ENCODE measurements at places on chromosomes 6 and 20.

- DNase-seq: peak; percentile 19
Measured at GRCh38 chr6:100175814-100176310, 181.8 kb upstream of the MCHR2 start.

DNA sequence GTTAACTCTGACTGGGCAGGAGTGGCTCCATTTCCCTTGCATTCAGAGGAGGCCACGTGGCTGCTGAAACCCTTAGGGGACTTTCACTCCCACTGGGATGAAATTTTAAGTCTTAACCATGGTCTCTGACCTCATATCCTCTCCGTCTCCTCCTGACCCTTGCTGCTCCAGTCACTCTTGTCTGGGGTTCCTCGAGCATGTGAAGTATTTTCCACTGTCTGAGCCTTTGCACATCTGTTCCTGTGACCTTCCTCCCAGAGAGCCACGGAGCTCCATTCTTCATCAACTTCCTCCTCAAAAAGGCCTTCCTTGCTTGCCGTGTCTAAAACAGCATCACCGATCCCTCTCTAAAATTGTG is 153.0 kb upstream of the UST start:
- no peak for DNase-seq

DNA sequence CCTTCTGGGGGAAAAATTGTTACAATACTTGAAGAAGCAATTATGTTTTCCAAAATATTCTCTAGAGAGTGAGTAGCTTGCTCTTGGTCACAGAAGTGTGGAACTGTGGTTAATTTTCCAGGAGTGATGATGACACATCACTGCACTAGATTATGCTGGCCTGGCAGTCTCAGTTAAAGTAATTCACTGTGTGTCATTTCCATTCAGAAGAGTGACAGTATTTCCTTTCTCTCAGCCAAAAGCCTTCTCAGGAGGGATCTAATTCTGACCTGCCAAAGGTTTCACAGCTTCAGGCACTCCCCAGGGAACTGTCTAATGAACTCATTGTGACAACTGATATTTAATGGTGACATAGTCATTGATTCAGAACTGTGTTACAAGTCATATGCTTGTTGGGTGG is 517.5 kb downstream of the TBC1D32 start:
- no peak for DNase-seq

DNA sequence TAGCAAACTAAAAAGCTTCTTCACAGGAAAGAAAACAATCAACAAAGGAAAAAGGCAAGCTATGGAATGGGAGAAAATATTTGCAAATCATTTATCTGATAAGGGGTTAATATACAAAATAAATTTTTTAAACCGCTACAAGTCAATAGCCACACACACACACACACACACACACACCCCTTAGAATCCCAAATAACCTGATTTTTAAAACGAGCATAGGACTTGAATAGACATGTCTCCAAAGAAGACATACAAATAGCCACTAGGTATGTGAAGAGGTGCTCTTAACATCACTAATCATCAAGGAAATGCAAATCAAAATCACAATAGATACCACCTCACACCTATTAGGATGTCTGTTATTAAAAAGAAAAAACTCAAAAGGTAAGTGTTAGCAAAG is 187.7 kb downstream of the TRIM27 start:
- no peak for DNase-seq

DNA sequence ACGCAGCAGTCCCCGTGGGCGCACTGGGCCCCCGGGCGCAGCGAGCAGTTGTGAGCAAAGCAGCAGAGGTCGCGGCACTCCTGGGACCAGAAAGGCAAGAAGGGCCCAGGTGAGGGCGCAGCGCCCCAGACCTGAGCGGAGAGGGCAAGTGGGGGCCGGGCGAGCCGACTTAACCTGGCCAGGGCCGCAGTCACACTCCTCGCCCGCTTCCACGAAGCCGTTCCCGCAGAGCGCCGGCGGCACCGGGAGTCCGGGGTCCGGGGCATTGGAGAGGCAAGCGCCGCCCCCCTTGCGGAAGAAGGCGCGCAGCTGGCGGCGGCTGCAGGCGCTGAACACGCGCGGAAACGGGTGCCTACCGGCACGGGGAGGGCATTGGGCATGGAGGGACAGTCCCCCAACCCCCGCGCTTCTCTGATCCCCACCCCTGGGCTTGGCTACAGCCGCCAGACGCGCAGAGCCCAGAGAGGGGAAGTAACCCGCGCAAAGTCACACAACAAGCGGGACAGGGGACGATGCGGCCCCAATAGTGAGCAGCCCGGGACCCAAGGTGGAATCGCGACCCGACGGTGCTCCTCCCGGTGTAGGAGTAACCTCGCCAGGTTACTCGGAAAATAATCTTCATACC is 9.2 kb downstream of the ADAM33 start:
- DNase-seq: no peak

GRCh38 chr6:31132806-31133205 is 6.1 kb downstream of the PSORS1C2 start:
- no peak for DNase-seq

- no peak for DNase-seq
Measured at GRCh38 chr6:104357928-104358327, 501.8 kb downstream of the HACE1 start.

- no peak for DNase-seq
Measured at GRCh38 chr6:4091941-4092340, 13.0 kb upstream of the FAM217A start.

DNA sequence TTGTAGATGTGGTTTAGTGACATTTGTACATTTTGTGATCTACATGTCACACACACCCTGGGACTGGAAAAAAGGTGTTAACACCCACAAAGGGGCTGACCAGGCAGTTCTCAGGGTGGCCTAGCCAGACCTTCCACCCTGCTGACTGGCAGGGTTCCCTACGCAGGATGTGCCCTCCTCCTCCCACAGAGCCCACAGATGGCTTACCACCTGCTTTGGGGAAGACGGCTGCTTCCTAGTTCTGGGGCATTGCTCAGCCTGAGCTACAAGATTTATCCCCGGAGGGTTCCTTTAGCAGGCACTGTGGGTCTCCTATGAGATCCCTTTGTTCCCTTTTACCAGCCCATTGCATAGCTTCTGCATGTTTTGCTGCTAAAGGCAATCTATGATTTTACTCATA is 35.1 kb downstream of the SNAP25 start:
- DNase-seq: no peak

DNA sequence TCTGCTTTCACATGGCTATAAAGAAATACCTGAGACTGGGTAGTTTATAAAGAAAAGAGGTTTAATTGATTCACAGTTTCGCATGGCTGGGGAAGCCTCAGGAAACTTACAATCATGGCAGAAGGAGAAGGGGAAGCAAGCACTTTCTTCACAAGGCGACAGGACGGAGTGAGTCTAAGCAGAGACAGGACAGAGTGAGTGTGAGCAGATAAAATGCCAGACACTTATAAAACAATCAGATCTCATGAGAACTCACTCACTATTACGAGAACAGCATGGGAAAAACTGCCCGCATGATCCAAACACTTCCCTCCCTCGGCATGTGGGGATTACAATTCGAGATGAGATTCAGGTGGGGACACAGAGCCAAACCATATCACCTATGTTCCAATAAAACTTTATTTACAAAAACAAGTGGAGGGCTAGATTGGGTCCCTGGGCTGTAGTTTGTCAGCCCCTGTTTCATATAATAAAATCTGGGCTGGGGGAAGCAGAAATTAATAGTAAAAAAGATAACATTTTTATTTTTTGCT is 37.1 kb upstream of the CTAGE9 start:
- no peak for DNase-seq

DNA sequence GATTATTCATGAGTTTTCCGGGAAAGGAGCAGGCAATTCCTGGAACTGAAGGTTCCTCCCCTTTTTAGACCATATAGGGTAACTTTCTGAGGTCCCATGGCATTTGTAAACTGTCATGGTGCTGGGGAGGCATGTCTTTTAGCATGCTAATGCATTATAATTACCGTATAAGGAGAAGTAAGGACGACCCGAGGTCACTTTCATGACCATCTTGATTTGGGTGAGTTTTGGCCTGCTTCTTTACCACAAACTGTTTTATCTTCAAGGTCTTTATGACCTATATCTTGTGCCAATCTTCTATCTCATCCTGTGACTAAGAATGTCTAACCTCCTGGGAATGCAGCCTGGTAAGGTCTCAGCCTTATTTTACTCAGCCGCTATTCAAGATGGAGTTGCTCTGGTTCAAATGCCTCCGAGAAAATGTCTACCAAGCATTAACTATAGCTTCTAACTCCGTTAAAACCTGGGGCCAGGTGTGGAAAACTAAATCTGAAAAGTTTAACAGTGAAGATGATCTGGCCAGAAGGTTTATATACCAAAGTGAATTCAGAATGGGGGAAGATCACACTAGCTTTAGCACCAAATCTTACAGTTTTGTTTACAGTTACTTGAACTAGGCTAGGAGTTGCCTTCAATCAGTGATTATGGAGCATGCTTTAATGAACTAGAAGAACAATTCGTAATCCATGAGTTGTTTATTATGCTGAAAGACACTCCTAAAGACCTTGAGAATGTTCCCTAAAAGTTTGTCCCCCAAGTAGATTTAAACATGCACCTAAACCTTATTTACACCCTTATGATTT is 80.0 kb upstream of the TOP1 start:
- DNase-seq: no peak

DNA sequence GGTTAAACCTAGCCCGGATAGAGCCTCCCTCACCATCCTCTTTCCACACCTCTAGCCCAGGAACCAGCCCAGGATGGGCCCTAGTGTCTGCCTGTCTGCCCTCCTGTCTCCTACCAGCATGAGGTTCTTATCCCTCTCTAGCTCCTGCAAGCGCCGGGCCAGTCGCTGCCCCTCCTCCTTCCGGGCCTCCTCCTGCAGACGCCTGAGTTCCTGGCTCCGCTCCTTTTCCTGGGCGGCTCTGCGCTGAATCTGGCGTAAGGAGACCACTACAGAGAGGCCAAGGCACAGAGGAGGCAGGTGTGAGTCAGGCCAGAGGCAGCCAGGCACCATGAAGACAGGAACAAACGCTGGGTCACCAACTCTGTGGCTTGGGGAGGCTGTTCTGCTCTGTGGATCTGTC is 4.3 kb upstream of the PSORS1C2 start:
- no peak for DNase-seq

DNA sequence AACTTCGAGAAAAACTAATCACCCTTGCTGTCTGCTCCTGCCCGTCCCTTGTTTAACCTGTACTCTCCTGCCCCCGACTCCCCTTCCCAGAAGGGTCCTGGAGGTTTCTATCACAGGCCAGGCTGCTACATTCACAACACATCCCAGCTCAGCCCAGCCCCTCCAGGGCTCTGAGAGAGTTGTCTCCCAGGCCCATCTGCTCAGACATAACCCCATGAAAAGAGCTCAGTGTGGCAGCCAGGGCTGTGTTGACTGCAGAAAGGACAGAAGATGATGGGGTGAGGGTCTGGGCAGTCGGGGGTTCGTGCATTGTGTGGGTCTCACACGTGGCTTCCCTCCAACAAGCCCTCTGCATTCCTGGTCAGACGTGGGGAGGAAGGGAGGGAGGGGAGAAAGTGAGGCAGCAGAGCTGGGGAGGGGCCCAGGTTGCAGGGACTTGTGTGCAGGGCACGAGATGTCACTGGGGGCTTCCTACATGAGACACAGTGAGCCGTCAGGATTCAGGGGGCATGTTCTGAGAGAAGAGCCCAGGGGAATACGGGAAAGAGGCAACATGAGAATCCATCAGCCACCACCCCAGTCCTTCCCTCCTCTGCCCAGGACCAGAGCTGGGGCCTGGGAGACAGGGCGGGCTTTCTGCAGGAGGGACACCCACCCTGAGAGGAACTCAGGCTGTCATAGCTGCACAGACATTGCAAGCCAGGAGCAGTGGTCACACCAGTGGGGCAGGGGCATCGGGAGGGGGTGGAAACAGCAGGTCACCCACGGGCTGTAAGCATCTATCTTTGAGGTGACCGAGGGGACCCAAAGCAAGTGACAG is 372.9 kb downstream of the PREX1 start:
- no peak for DNase-seq

DNA sequence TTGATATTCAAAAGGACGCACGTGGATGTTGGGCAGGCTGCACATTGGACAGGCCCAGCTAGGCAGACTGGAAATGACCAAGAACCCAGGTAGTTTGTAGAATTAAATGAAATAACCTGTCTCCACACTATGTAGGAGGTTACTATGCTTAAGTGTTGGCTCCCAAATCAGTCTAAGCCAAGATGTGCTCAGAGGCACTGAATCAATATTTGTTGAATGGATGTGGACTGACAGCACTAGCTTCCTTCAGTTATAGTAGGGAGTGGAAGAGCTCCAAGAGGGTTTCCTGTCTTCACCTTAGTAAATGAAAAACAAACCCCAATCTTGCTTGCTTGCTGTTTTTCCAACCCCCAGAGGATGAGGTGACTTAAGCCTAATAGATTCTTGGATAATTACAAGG is 180.5 kb downstream of the JARID2 start:
- no peak for DNase-seq

GRCh38 chr6:147936703-147937470 is 405.8 kb upstream of the SASH1 start:
- no peak for DNase-seq

- DNase-seq: no peak
Measured at GRCh38 chr20:31430568-31431115, 9.8 kb upstream of the DEFB123 start.

GRCh38 chr6:75020376-75020775 is 185.5 kb downstream of the COL12A1 start:
- no peak for DNase-seq

GRCh38 chr20:46164254-46164653 is 46.1 kb downstream of the CD40 start:
- no peak for DNase-seq
